ENCODE measurements at places on chromosomes 5 and 9. TPM values are rescaled to one million over a fixed set of nuclear protein-coding genes. Genes with fewer than 3 reads are reported as not detected.

DNA sequence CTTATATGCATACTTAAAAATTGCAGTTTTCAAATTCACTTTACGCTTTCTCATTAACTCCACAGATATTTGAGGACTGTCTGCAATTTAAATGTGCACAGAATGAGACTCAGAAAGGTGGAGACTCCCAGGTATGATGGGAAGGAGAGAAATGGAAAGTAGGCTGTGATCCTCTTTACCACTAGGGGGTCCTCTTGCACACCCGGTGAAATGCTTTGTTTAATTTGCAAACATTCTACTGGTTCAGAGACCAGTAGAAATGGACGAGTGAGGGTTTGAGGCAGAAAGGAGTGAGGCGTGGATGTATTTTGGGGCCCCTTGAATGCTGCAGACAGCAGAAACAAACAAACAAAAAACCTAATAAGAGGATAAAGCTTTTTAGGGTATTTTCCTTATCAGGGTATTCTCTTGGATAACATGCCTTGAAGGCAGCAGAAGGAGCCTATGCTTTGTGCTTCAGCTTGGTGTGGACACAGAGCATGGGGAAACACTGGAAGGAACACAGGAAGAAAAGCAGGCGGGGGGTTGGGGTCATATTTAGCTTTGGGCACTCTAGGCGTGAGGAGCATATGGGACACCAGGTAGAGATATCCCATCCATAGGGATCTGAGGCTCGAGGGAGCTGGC, 410.1 kb downstream of the DMRT2 start:
- H3K27me3 ChIP-seq = no peaks in the 10 kb centered on the region
- no peak for DNase-seq
- H3K4me1 ChIP-seq = no peaks in the 10 kb centered on the region
- H3K27ac ChIP-seq = no peak overlapping the region

DNA sequence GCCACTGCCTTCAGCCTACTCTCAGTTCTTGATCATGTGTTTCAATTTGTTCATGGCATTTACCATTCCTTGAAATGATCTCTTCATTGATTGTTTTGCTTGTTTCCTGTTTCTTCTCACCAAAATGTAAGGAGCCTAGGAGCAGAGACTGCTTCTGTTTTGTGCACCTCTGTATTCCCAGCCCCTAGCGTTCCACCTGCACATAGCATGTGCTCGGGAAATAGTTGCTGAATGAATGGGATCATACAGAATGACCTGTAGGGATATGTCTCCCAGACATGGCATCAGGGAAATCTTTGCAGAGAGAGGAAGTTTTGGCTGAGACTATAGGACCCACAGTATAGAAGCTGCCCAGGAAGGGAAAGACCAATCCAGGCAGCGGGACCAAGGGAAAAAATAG, 6.2 kb upstream of the CERCAM start:
- no peak overlapping the region for H3K27ac ChIP-seq
- no peak for DNase-seq
- no peaks in the 10 kb centered on the region for H3K27me3 ChIP-seq
- peaks cover 7% of the 10 kb centered on the region for H3K4me1 ChIP-seq

DNA sequence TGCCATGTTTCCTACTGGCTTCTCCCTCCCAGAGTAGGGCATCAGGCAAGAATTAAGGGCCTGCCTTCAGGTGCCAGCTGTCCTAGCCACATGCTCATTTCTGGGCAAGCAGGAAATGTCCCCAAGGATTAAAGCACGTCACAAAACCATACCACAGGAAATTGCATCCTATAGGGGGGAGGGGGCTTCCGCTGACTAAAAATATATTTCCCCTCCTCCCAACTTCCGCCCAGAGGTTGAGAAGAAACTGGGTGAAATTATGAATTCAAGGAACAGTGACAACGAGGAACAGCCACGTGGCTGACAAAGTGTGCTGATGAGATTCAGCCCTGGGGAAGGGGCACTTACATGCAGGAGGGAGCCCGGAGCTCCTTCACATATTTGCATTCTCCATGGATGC, 4.1 kb downstream of the HBEGF start:
- peaks cover 21% of the 10 kb centered on the region for H3K4me1 ChIP-seq
- H3K27ac ChIP-seq = no peak overlapping the region
- H3K36me3 ChIP-seq = no peaks in the 10 kb centered on the region
- no peaks in the 10 kb centered on the region for H3K27me3 ChIP-seq
- DNase-seq = no peak

GRCh38 chr9:129250786-129251185, 72.7 kb upstream of the IER5L start:
- no peak overlapping the region for H3K27ac ChIP-seq
- H3K4me1 ChIP-seq = peaks cover 11% of the 10 kb centered on the region
- DNase-seq = no peak
- no peaks in the 10 kb centered on the region for H3K27me3 ChIP-seq

- H3K4me1 ChIP-seq = no peaks in the 10 kb centered on the region
- no peak for DNase-seq
- H3K36me3 ChIP-seq = no peaks in the 10 kb centered on the region
- H3K4me3 ChIP-seq = no peak overlapping the region
- no peak overlapping the region for H3K27ac ChIP-seq
These were observed 66.6 kb downstream of the ZNF474 start for GRCh38 chr5:122195802-122196394.

DNA sequence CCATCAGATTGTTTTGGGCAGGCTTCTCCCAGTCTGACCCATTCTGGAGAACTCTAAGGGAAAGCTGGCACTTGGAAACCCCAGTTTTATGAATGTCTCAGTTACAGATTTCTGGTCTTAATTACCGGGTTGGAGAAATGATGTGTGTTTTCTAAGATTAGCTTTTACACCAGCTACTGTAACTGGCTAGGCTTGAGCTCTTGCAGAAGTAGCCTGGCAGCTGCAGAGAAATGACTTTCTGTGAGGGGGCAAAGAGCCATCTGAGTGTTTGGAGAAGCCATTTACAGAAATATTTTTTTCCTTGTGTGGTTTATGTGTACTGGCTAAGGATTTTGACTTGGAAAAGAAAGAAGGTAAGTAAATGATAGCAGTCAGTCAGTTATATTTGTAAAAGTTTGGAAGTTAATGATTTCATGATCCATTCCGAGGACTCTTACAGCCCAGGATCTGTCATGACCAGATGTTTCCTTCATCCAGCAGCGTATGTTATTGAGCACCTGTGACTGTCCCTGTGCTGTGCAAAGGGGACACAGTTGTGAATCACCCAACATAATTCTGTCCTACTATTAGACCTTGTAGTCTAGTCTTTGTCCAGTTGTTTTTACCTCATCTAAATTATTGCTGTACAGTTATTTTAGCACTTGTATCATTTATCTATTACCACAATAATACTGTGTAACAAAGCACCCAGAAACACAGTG, 53.7 kb upstream of the GDNF start:
- H3K36me3 ChIP-seq = no peaks in the 10 kb centered on the region
- no peak for DNase-seq
- H3K4me3 ChIP-seq = no peak overlapping the region
- H3K27me3 ChIP-seq = no peaks in the 10 kb centered on the region
- no peaks in the 10 kb centered on the region for H3K4me1 ChIP-seq

Gene PPP3R2
- not detected for total RNA-seq

Gene STKLD1
- not detected for total RNA-seq

Gene PCDHA11
- 4.9 TPM for total RNA-seq

Gene SMIM33
- total RNA-seq = not detected

All from body of pancreas (tissue), 4 donors.